ENCODE measurements at places on chromosomes 6 and 20.

GRCh38 chr6:114055763-114056162, 84.8 kb upstream of the HDAC2 start:
- DNase-seq: no peak

GRCh38 chr20:24669701-24670100, 200.3 kb downstream of the SYNDIG1 start:
- DNase-seq: no peak

GRCh38 chr6:10514049-10514780, 6.9 kb upstream of the GCNT2 start:
- DNase-seq: no peak

- no peak for DNase-seq
These were observed 49.7 kb upstream of the BHLHE23 start for GRCh38 chr20:63056236-63057170.

DNA sequence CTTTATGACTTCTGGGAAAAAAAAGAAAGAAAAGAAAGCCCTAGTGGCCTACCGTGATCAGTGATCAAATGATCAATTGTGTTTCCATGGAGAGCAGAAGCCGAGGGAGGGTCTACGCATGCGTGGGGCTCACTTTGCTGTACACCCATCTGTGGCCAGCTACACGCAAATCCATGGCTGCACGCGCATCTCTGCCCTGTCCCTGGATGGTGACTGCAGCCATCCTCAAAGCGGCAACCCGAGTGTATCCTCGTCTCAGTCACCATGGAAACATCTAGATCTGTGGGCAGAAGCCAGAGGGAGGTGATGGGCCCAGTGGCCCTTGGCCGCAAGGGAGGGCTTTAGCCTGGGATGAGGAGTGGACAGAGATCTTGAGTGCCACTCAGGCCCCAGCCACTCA, 785 bp upstream of the ULBP3 start:
- DNase-seq: no peak

DNA sequence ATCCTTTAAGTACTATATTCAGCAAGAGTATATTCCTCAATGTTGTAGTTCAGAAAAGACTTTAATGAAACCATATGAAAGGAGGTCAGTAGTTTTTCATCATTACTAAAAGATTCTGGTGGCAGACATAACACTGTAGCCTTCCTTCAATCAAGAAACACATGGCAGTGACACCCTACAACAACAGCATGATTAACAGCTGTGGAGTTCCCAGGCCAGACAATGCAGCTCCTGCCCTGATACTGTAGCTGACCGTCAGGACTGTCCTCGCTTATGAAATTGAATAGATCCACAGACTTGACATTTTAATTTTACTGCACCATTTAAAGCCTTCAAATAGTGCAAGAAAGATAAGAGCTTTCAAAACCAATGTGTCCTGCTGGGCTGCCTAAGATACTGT, 43.6 kb downstream of the USP45 start:
- no peak for DNase-seq

DNA sequence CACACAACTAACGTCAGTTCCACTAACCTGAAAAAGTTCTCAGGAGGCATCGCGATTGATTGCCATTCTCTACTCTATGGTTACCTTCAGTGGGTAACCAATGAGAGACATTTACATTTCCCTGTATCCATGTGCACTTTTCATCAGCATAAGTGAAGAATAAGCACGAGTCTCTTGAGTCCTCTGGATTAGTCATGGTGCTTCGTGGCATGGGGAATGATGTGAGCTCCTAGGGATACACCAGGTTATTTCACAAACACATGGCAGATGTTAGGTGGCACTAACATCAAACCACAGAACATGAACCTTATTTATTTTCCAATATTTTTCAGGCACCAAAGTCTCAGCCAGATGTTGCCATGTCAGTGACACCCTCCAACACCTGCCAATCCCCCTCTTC, 64.0 kb downstream of the FYN start:
- no peak for DNase-seq

- DNase-seq: no peak
These were observed 46.2 kb downstream of the PREX1 start for GRCh38 chr20:48781634-48782033.

DNA sequence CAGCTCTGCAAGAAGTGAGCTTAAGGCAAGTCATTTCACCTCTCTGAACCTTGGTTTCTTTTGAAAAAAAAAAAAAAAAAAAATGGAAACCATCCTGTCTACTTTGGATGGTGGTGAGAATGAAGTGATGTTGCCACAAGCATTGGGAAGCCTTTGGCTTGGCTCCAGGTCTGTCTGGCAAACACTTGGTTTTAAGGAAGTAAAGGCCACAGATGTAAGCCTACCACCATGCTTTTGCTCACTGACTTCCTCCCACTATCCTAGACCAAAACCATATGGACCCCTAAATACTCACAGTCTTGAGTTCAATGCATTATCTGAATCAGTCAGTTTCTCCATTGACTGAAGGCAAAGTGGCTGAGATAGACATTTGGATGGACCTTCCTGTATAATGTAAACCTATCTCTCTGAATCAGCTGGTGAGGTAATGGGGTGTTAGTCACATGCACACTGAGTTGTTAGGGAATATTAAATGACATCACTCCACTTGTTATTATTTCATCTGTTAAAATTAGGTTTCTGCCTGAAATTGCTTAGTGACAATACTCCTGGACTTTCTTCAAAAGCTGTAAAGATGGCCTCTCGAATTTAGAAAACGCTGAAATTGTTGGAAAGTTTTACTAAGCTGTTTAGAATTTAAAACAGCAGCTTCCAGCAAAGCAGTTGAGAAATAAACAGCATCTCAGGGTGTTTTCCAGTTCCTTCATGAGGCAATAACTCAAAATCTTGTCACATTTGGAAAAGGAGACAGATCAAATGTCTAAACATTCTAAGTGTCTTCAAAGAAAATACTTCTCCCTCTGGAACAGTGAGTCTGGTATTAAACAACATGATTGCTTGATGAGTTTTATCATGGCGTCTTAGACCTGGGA, 833.5 kb downstream of the DHX35 start:
- DNase-seq: no peak

DNA sequence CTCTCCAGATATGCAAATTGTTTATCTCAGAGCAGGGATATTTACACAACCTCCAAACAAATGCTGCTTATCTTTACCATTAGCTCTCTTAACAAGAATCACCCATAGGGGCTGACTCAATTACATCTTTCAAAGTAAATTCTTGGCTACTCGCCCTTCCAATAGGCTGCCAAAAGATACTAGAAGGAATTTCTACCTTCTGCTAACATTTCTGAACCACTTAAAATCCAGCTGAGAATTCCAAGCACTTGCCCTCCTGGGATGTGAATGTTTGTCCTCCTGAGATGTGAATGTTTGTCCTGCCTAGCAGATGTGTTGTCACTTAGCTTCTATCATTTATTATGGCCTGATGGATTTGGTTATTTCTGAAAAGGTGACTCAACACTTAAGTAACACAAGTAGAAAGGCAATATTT, 388.0 kb downstream of the GJA1 start:
- DNase-seq: no peak

GRCh38 chr6:7236306-7237209, 76.4 kb downstream of the SSR1 start:
- DNase-seq: no peak

GRCh38 chr6:2448826-2449571, 203.6 kb upstream of the GMDS start:
- DNase-seq: peak; percentile 78

- DNase-seq: no peak
These were observed 60.6 kb downstream of the SEL1L2 start for GRCh38 chr20:13929836-13930235.

DNA sequence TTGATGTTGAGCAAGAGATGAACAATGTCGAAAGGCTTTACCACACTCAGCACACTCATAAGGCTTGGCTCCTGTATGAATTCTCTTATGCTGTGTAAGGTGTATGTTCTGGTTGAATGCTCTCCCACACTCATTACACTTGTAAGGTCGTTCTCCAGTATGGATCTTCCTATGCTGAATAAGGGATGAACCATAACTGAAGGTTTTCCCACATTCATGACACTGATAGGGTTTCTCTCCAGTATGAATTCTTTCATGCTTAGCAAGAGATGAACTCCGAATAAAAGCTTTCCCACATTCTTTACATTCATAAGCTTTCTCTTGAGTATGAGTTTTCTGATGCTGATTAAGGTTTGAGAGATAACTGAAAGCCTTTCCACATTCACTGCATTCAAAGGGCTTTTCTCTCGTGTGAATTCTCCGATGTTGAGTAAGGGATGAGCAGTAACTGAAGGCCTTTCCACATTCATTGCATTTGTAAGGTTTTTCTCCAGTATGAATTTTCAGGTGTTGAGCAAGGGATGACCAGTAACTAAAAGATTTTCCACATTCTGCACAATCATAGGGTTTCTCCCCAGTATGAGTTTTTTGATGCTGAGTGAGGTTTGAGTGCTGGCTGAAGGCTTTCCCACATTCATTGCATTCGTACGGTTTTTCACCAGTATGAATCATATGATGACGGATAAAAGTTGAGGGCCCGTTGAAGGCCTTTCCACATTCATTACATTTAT, 21.1 kb downstream of the ZNF184 start:
- no peak for DNase-seq

DNA sequence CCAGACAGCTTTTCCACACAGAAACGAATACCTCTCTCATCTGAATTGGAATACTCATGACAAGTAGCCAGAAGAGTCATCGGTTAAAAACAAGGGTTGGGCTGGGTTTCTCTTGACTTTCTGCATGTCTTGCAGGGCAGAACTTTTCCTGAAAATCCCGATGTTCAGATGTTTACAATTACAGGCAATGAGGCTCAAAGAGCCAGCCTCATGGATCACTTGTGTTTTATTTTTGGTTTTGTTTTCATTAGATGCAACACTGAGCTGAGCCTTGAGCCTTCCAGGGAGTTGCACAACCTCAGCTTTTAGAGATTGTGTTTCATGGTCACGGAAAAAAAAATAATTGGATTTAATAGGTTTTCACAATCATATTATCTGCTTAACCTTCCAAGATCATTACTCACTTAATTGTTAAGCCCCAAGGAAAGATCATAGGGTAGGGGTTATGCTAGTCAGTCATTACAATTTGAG, 288.1 kb upstream of the PRDM1 start:
- peak; percentile 97 for DNase-seq

GRCh38 chr6:35596448-35597442, 84.0 kb upstream of the TULP1 start:
- no peak for DNase-seq

- no peak for DNase-seq
These were observed 197.3 kb downstream of the TASP1 start for GRCh38 chr20:13441388-13441787.

DNA sequence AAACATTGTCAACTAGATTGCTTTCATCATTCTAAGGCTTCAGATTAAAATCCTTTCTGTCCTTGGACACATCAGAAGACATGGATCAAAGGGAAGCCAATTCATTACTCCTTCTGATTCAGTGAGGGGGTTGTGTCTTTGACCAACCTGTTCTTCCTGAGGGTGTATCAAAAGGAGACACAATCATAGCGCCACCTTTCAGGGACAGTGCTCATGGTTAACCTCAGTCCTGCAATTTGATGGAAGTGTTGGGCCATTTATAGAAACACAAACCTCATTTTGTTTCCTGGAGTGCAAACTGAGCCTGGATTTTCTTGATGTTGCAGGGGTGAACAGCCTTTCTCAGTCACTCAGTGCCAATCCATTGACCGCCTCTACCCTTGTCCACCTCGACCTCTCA, 163.9 kb upstream of the SCGN start:
- no peak for DNase-seq

GRCh38 chr20:35173576-35174192, 1.8 kb downstream of the PROCR start:
- DNase-seq: no peak

- no peak for DNase-seq
These were observed 60.0 kb upstream of the EZR start for GRCh38 chr6:158879180-158879579.

DNA sequence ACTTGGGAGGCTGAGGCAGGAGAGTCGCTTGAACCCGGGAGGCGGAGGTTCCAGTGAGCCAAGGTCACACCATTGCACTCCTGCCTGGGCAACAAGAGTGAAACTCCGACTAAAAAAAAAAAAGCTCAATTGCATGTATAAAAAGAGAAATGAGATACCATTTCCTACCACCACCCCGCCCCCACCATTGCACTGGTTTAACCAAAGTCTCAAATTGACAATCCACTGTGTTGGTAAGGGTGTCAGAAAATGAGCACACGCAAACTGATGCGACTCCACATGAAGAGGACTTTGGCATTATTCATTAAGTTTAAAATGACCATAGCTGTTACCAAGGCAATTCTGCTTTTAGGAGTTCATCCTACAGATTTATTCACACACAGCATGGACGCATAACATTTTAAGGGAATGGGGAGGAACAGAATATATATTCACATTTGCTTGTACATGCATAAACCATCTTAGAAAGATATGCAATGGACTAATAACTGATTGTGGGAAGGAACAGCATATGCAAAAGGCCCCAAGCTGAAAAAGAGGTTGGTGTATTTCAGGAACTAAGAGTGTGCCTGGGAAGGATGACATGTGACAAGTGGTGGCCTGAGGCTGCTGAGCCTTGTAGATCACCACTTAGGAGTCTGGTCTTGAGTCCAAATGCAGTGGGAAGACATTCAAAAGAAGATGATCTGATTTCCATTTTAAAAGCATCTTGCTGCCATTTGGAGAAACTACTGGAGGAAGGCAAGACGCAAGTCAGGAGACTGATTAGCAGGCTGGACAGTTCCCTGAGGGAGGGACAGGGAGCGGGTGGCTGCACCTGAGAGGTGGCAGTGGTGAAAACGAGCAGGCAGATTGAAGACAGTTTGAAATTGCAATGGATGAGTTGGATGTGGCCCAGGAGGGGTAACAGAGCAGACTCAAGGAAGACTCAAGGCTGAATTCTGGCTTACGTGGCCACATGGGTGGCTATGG, 37.2 kb upstream of the PTPN1 start:
- DNase-seq: no peak

DNA sequence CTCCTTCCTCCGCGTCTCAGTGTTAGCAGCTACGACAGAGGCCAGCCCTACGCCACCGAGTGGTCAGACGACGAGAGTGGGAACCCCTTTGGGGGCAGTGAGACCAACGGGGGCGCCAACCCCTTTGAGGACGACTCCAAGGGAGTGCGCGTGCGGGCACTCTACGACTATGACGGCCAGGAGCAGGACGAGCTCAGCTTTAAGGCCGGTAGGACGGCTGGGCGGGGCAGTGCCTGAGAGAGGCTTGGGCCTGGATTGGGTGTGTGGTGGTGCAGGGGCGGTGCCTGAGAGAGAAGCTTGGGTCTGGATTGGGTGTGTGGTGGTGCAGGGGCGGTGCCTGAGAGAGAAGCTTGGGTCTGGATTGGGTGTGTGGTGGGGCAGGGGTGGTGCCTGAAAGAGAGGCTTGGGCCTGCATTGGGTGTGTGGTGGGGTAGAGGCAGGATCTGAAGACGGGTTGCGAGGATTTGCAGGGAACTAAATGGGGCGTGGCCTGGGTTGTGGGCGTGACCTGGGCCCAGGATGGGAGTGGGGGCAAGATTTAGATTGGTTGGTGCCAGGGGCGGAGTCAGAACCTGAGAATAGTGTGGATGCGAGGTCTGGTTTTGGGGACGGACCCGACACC, 24.4 kb downstream of the SPDEF start:
- peak; percentile 48 for DNase-seq
